Smooth muscle cell of trachea (primary cell): ENCODE measurements at places on chromosomes 6 and 20. TPM values are rescaled to one million over a fixed set of nuclear protein-coding genes. Genes with fewer than 3 reads are reported as not detected.

Gene LTB
- not detected in 2 replicates for total RNA-seq

Gene GPSM3
- 1.3 and 1.8 TPM in 2 replicates for total RNA-seq

Gene MUC21
- not detected in 2 replicates for total RNA-seq

Gene VSX1
- total RNA-seq, result not detected in 2 replicates

Gene SLC32A1
- not detected in 2 replicates for total RNA-seq

Gene C6orf47
- 21.7 and 24.8 TPM in 2 replicates for total RNA-seq

Gene PNPLA1
- not detected in 2 replicates for total RNA-seq

Gene FAM209B
- not detected in 2 replicates for total RNA-seq

Gene SLC22A7
- total RNA-seq, result not detected in 2 replicates

Gene SSTR4
- total RNA-seq, result not detected in 2 replicates

Gene PKHD1
- not detected in 2 replicates for total RNA-seq

Gene SLC26A8
- total RNA-seq, result under 0.01 and 0.87 TPM in 2 replicates

Gene MOCS1
- 6.4 and 17.9 TPM in 2 replicates for total RNA-seq

Gene FAM83C
- total RNA-seq, result not detected in 2 replicates

Gene HELZ2
- 49.3 and 67.3 TPM in 2 replicates for total RNA-seq

Gene RIN2
- 48.1 and 59.2 TPM in 2 replicates for total RNA-seq

Gene TCFL5
- 19.0 and 20.5 TPM in 2 replicates for total RNA-seq

Gene DEFB132
- total RNA-seq, result not detected in 2 replicates

Gene OXT
- not detected in 2 replicates for total RNA-seq

Gene SLC17A2
- total RNA-seq, result not detected in 2 replicates

Gene CTSZ
- 136 and 168 TPM in 2 replicates for total RNA-seq

Gene DOK5
- total RNA-seq, result 27.5 and 38.7 TPM in 2 replicates

Gene KCNG1
- total RNA-seq, result 2.5 and 15.2 TPM in 2 replicates

Gene UBE2V1
- total RNA-seq, result 56.4 and 69.0 TPM in 2 replicates

Gene HDAC2
- 45.3 and 78.5 TPM in 2 replicates for total RNA-seq

Gene EDN3
- total RNA-seq, result not detected in 2 replicates

Gene ZFP57
- total RNA-seq, result 0.17 and 0.29 TPM in 2 replicates

Gene ETV7
- 0.29 and 0.99 TPM in 2 replicates for total RNA-seq

Gene NMBR
- not detected in 2 replicates for total RNA-seq

Gene MAP3K5
- total RNA-seq, result 30.7 and 46.6 TPM in 2 replicates

Gene CRISP2
- total RNA-seq, result not detected in 2 replicates

Gene NNAT
- 1.5 TPM in 2 replicates for total RNA-seq

Gene MEI4
- total RNA-seq, result not detected in 2 replicates

Gene PRDM1
- 2.8 and 5.2 TPM in 2 replicates for total RNA-seq
